ENCODE measurements at places on chromosomes 12 and 14. TPM values are rescaled to one million over a fixed set of nuclear protein-coding genes. Genes with fewer than 3 reads are reported as not detected.

The FIGNL2 gene
- 2.5 TPM for total RNA-seq

The DLK1 gene
- total RNA-seq = not detected

The OAS2 gene
- total RNA-seq = 10.3 TPM

The SYNDIG1L gene
- not detected for total RNA-seq

The GDF3 gene
- total RNA-seq = 0.65 TPM

The WASHC4 gene
- 245 TPM for total RNA-seq

The ACSS3 gene
- total RNA-seq = 0.43 TPM

The CCDC177 gene
- not detected for total RNA-seq

The IRF9 gene
- 32.3 TPM for total RNA-seq

The GLIPR1 gene
- 55.2 TPM for total RNA-seq

The CBLN3 gene
- 1.6 TPM for total RNA-seq

The PRDM4 gene
- total RNA-seq = 49.6 TPM

The KLRK1 gene
- not detected for total RNA-seq

The AMN gene
- total RNA-seq = not detected

The EML5 gene
- total RNA-seq = 0.29 TPM

The WNT5B gene
- 0.53 TPM for total RNA-seq

The NKX2-1 gene
- total RNA-seq = not detected

The LTB4R gene
- 4.7 TPM for total RNA-seq
